COR-L47 (cell line): ENCODE measurements at places on chromosomes 5 and 9.

DNA sequence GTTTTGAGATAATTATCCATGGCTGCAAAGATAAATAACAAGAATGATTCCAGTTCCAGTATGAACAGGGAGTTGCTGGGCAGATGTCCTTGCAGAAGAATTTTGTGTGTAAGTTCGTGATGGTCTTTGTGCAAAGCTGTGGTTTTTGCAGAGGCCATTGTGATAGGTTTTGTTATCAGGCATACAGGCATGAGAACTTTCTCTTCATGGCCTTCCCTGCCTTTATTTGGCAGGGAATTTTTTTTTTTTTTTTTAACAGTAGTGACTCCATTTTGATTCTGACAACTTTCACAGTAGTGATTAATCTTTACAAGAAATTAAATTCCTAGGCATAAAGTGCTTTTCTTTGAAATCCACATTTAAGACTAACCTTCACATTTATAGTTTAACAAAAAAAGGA lies 1999.5 kb upstream of the CDH6 start:
- DNase-seq: no peak

- DNase-seq: peak; percentile 49
These were observed 61.8 kb downstream of the COX7C start for GRCh38 chr5:86679529-86679928.

DNA sequence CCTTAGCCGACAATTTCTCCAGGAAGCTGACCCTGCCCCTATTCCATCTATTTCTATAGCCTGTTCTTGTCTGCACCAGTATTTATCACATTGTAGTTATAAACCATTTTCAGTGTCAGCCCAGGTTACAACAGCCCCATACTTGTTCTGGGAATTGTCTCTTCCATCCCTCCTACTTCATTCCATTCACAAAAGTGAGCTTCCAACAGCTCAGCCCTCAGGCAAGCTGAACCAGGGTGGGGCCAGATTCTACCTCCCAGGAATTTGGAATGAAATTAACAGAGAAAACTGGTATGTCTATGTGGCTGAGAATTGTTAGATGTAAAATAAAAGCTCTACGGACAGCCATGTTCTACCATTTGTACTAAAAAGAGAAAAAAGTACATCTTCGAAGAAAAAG lies 36.1 kb downstream of the STRBP start:
- no peak for DNase-seq

DNA sequence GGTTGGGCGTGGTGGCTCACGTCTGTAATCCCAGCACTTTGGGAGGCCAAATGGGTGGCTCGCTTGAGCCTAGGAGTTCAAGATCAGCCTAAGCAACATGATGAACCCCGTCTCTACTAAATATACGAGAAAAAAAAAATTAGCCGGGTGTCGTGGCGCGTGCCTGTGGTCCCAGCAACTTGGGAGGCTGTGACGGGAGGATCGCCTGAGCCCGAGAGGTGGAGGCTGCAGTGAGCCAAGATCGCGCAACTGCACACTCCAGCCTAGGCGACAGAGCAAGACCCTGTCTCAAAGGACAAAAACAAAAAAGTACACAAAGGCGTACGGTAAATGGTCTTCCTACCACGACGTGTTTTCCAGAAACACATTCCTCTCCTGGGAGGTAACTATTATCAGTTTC lies 538 bp upstream of the BDP1 start:
- DNase-seq: no peak

GRCh38 chr5:68443091-68443490 lies 227.5 kb downstream of the PIK3R1 start:
- no peak for DNase-seq

GRCh38 chr5:135425641-135426040 lies 21.5 kb downstream of the DCANP1 start:
- DNase-seq: no peak

DNA sequence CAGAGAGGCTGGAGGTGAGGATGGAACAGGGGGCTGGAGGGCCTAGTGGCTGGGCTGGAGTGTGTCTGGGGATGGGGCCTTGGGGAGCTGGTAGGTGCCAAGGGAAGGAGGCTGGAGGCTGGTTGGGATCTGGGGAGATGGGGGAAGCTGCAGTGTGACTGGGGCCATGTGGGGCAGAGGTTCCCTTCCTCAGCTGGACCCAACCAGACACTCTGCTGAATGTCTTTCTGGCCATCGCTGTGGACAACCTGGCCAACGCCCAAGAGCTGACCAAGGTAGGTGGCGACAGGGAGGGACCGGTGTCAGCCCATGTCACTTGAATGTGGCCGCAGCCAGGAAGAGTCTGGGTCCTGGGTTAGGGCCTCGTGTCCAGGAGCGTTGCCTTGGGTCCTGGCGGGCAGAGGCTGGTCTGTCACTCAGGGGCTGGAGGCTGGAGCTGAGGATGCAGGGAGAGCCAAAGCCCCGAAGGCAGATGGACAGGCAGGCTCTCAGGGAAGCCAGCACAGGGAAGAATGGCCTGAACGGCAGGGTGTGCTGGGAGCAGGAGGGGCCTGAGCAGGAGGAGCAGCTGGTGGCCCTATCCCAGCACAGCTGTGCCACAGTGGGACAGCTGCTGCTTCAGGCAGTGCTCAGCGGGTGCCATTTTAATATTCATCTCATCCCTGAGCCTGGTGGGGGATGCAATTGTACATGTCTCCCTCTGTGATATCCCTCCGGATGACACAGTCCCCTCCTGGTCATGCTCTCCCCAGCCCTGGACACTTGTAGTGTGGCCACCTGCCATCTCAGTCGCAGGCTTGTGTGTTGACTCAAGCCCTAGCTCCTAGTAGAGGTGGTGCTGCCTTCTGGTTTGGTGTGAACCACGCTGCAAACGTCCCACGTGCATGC lies 132.5 kb downstream of the CACNA1B start:
- peak; percentile 64 for DNase-seq

DNA sequence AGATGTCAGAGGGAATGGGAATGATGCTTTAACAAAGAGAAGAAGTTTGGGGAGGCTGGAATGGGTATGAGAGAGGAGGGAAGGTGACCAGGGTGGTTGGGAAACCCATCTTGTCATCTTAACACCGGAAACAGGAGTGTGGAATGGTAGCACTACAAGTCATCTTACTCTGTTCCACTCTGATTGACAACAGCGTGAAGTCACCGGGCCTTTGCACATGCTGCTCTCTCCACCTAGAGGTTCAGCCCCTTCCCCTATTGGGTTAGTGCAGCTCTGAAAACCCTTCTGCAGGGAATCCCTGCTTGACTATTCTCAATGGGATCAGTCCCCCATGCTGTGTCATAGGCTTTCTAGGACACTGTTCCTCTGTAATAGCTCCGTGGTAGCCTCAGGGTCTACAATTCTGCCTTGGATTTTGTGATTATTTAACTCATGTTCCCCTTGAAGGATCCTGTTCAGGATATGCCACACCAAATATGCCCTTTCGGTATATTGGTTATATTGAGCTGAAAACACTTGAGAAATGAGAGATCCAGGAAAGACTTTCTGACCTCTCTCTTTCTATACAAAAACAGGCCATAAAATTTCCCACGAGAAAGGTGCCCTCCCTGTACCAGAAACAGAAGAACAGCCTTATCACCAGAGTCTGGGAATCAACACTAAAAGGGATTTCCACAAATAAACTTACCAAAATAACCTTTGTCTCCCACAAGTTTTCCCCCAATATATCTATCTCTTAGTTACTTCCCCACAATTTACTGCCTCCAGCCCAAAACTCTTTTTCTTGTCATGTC lies 86.3 kb downstream of the TLE1 start:
- no peak for DNase-seq
